ENCODE measurements at places on chromosomes 11 and 22.

GRCh38 chr22:50570861-50571260, 7.4 kb downstream of the CPT1B start:
- no peak for DNase-seq

DNA sequence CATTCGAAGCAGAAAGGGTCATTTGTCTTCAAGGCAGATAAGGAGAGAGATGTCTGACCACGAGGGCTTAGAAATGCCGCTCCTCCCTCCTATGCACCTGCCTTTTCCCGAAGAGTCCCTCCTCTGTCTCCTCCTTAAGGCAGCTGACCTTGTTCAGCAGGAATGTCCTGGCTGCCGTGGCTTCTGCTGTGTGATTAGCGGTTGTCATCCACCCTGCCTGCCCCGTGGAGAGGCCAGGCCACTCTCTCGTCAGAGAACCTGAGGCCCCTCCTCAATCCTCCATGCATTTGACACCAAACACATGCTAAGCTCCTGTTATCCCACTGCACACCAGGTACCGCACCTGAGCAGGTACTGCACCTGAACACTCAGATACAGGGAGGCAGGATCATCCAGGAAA, 834.6 kb downstream of the TBC1D22A start:
- no peak for DNase-seq

DNA sequence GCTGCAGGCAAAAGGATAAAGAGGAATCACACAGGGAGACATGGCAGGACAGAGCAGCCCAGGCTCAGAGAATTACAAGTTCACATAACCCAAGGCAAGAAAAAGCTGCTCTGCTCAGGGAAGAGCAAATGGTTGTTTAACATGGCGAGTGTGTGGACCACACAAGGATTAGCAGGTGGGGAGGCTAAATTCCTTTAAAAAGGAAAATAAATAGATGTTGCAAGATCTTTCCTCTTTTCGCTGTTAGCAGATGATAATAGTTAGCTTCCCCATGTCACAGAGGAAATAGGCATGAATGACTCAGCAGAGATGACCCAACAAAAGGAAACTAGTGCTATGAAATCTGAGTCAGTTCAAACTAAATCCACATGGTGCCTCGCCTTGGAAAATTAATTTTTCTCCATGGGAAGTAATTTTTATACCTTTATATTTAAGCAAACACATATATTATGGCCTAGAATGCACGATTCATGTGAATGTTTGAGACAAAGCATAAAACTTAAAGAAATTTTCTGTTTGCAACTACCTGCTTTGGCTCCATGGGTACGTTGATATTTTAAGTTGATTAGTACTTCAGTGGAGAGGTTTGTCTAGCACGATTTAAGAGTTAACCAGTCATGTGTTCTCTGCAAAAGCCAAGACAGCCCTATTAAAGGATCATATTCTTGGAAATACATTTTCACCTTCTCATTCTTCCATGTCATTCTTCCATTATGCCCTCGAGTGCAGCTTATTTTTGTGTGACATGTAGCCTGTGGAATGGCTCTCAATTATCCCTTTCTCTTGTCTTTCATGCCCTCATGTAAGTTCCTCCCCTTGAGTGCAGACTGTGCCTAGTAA, 38.5 kb upstream of the FJX1 start:
- DNase-seq = no peak

- no peak for DNase-seq
Observed at GRCh38 chr11:86951706-86952105, 3.5 kb downstream of the FZD4 start.

- DNase-seq = no peak
Observed at GRCh38 chr22:23072077-23072910, 2.0 kb downstream of the GNAZ start.

GRCh38 chr22:26713823-26714449, 56.5 kb downstream of the MIAT start:
- no peak for DNase-seq

DNA sequence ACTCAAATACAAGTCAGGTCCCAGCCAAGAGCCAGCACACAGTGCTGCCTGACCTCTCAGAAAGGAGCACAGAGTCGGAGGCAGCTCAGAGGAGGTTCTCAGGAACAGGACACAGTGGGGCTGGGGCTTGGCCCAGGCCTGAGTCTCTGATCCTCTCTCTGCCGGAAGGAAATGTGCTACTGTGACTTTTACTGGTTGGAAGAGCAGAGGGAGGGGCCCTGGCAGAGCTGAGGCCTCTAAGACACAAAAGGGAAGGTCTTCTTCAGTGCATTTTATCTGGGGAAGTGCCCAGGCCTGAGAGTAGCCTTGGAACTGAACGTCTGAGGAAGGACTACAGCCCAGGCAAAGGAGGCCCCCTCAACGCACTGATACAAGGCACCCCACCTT, 16.2 kb upstream of the CASTOR1 start:
- DNase-seq = peak; percentile 63

DNA sequence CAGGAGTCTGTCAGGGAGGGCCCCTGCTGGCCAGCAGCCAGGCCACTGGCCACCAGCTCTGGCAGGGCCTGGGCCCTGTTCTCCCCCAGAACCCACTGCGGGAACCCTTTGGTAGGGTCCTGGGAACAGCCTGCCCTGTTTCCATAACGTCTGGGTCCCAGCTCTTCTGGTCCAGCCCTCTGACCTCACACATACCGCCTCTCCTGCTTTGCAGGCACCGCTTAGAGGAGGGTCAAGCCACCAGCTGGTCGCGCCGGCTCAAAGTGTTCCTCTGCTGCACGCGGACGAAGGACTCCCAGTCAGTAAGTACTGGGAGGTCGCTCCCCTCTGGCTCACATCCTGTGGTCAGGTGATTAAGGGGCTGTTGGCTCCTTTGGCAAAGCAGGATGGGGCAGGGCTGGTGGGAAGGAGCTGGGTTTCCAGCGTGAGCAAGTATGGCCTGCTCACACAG, 26.6 kb upstream of the MYRF start:
- DNase-seq = no peak

DNA sequence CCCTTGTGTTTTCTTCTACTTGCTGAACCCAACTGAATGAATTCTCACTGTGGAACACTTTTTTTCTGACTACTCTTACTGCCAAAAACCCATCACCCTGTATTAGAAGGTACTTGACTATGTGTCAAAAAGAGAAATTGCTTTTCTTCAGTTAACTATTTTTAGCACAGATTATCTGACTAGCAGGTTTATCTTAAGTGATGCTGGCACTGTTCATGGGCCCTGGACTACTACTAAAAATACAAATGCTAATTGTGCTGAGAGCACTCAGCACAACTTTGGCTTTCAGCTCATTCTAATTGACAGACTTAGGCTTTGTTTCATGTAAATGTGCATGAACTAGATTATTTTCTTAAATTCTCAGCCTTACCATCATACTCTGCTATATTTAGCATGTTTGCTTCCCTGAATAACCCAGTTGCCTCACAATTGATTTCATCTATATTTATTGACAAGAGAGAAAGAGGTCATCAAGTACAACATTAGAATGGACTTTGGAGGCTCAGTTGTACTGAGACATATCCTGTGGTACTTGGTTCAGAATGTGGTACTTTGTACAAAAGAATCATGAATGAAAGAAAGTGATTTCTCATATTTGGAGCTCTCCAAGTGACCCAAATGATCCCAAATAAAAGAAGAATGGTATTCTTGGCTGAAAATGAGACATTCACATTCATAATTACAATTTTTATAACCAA, 478.3 kb downstream of the KCNA4 start:
- DNase-seq = no peak

DNA sequence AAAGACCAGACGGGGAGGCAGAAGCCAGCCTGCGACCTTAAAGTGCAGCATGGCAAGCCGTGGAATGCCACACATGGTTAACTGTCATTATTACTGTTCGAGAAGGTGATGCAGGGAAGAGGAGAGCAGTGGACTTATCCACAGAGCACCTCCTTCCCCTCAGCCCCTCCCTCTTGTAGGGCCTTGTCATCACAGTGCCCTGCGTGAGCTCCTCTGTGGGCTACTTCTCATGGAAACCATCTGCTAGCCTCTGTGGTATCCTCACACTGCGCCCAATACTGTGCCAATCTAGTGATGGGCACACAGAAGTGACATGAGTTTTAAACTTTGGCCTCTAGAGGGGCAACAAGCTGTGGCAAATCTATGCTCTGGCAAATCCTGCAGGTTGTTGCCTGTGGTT, 18.2 kb upstream of the CCDC134 start:
- DNase-seq = no peak
